Stimulated activated CD8-positive, alpha-beta memory T cell treated with anti-CD3 and anti-CD28 coated beads, Interleukin-7, amount 100 ng/mL, for 1 hour (primary cell): ENCODE measurements at places on chromosomes 7 and 10.

GRCh38 chr10:60708666-60709065 is 69.6 kb upstream of the CDK1 start:
- DNase-seq: no peak

GRCh38 chr7:121000081-121000983 is 11.8 kb downstream of the CPED1 start:
- DNase-seq: no peak

DNA sequence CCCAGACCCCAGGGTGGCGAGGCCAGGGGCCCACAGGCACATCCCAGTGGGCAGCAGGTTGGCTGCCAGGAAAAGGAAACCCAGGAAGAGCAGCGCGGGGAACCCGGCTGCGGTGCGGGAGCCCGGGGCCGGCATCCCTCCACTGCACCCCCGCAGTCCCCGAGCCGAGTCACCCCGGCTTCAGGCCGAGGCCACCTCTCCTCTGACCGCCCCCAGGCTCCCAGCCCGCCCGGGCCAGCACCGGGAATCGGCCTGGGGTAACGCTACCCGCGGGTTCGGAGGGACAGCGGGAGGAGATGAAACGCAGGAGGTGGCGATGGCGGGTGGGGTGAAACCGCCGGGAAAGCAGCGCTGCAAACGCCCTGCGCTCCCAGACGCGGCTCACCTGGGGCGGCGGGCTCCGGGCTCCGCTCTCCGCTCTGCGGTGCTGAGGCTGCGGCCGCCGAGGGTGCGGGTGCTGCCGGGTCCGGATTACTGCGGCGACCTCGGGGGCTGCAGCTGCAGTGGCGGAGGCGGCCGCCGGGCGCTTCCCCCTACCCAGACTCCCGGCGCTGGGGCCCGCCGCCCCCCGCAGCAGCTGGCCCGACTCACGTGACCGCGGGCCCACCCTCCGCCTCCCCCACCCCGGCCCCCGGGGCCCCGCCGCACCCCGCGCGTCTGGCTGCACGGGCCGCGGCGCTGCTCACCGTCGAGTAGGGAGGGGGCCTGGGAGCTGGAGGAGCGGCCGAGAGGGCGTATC is at the start of gene SCRN1:
SCRN1 (minus strand) TSS at position 545 of the 739 bp plus-strand sequence. CDS start 20,734 bp downstream, outside the sequence.
- no peak for DNase-seq

- no peak for DNase-seq
These were observed 133.4 kb downstream of the EVX1 start for GRCh38 chr7:27375958-27376357.

DNA sequence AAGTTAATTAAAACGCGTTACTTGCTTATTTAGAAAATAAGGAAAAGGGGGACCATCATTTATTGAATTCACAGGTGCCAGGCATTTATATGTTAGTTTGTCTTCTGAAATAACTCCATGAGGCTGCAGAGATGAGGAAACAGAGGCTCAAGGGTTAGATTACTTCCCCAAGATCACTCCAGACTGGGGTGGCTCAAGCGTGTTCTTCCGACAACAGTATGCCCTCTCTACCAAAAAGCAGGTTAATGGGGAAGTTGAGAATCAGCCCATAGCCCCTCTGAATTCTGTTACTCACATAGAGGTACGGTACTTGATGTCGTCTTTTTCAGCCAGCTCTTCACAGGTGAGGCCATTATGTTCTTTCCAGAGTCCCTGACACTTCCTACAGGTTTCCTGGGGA is 129.3 kb downstream of the RNF216 start:
- DNase-seq: no peak

DNA sequence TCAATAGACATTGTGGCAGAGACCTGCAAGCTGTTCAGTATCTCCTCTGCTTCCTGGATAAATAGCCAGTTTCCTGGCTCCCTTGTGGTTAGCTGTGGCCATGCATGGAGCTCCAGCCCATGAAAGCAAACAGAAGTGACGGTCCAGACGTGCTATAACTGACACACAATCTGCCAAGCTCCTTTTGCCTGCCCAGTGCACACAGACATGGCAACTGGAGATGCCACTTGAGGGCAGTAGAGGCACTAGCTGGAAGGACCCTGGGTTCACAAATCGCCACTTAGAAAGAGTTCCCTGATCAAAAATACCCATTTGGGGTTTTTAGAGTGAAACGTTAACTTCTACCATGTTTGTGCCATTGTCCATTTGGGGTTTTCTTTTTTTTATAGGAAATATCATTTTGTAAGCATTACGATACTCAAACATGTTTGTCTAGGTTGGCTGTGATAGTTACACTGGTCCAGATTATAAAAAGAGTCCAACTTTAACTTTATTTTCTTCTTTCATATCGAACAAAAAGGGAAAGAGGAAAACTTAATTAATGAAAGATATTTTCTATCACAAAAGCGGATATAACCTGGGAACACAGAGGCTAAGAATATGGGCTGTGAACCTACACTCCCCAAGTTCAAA is 31.3 kb downstream of the KIN start:
- no peak for DNase-seq

- DNase-seq: no peak
These were observed 393 bp upstream of the ARHGAP19 start for GRCh38 chr10:97292862-97293198.

DNA sequence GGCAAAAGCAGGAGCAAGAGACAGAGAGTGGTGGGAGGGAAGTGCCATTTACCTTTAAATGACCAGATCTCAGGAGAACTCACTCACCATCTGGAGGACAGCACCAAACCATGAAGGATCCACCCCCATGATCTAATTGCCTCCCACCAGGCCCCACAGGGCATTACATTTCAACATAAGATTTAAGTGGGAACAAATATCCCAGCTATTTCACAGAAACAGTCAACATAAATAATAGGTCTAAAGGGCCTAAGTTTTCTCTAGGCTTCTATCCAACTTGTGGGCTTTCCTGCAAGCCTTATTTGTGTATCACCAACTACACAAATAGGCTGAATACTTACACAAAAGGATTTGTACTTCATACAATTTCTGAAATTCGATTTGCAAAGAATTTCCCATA is 196.8 kb upstream of the POT1 start:
- DNase-seq: no peak

- no peak for DNase-seq
These were observed 40.3 kb downstream of the TSPAN15 start for GRCh38 chr10:69491611-69492010.

- DNase-seq: no peak
These were observed 227.8 kb upstream of the LRRTM3 start for GRCh38 chr10:66698069-66698468.

GRCh38 chr10:33382216-33382600 is 47.7 kb upstream of the NRP1 start:
- no peak for DNase-seq

GRCh38 chr7:87934699-87935383 is 790 bp downstream of the ADAM22 start:
- DNase-seq: no peak

GRCh38 chr7:47836503-47837202 is 111.6 kb downstream of the PKD1L1 start:
- DNase-seq: no peak

GRCh38 chr7:95245828-95246500 is 78.4 kb downstream of the PON1 start:
- no peak for DNase-seq

DNA sequence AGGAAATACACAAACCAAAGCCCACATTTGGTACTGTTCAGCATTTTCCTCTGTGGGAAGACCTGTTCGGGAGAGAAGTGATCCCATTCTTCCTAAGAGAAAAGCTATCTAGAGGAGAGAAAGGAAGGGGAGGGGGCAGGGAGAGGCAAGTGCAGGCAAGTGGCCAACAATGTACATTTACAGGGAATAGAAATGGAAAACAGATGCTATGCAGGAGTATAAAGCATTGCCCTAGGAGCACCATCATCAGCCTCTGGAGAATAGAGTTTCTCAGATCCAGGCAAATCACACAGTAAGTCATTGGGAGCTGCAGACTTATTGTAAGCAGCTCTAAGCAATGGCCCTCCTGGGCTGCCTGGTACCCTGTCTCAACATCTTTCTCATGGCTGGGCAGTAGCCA is 424.4 kb upstream of the AUTS2 start:
- DNase-seq: no peak

- no peak for DNase-seq
These were observed 56.0 kb upstream of the ST8SIA6 start for GRCh38 chr10:17510242-17510908.

GRCh38 chr10:113498997-113499396 is 53.9 kb upstream of the HABP2 start:
- no peak for DNase-seq

DNA sequence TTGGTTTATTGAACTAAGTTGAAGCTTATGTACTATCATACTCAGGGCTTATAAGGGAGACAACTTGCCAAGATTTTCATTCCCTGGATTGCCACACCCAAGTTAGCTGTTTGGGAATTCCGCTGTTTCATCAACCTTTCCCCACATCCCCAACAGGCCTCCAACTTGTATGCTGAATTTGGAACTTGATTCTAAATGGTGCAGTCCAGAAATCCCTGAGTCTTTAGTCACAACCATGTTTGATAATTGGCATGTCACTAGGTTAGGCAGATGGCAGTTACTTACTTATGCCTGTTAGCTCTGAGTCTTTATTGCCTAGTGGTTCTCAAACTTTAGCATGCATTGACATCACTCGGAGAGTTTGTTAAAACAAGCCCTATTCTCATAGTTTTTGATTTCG is 135.4 kb upstream of the PRPS1L1 start:
- DNase-seq: no peak

DNA sequence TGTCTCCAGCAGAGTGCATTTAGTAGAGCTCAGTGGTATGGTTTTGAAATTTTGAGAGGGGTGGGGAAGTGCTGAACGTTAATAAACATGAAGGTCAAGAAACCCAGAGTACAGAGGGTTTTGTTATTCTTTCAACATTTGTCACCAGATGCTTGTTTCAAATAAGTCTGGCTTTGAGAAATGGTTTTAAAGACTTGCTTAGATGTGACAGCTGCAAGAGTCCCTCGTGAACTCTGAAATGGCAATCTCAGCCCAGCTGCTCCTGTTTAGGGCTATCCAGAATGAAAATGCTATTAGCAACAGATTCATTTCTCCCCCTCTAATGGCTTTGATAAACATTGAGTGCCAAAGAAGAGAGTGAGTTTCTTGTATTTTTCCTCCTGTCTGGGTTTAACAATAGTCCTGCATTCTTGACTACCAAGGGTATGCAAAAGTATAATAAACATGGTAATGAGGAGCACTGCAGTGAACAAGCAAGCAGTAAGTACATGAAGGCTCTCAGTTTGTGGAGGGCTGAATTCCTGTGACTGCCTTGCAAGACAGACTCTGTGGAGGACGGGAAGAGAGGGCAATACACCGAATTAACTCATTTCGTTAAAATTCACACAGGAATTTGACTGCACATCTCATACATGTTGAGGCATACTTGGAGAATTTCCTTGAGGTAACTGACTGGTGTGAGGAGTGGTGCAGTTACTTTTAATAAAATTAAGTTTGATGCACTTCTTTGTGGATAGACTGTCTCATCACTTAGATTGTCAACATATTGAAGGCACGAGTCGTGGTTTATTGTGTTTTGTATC is 490.9 kb downstream of the REEP3 start:
- DNase-seq: no peak

DNA sequence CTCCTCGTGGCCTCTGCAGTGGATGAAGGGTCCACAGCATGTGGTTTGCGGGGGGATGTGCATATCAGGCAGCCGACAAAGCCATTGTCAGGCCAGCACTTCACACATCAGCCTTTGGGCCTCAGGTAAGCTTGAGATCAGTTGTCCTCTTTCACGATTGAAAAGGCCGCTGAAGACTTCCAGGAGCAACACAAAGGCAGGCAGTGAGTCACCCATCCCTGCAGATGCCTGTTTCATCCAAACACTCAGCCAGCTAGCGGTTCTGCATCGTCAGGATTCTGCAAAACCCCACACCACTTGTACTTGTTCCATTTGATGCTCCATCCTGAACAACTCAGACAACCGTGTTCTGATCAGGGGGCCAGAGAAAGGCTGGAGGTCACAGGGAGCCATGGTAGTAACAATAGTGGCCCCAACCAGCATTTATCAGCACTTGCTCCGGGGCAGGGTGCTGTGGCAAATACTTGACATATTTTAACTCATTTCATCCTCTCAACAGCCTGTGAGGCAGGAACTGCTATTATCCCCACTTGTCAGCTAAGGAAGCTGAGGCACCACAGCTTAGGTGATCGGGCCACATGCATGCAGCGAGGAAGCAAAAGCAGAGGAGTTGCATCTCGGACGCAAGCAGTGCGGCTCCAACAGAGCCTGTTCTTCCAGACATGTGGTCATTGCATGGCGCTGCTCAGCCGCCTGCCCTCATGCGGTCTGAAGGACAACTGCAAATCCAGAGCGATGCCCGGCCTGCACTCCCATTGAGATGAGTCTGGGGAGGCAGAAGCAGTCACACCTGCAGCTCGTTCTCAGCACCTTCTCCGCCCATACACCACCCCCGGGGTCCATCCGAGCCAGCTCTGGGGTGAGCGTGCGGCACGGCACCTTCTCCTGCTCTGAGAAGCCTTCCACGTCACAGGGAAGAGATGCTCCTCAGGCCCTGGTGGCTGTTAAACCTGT is 144.9 kb downstream of the PAXIP1 start:
- no peak for DNase-seq

- DNase-seq: no peak
These were observed 366.5 kb upstream of the SEMA3C start for GRCh38 chr7:81285142-81285871.

DNA sequence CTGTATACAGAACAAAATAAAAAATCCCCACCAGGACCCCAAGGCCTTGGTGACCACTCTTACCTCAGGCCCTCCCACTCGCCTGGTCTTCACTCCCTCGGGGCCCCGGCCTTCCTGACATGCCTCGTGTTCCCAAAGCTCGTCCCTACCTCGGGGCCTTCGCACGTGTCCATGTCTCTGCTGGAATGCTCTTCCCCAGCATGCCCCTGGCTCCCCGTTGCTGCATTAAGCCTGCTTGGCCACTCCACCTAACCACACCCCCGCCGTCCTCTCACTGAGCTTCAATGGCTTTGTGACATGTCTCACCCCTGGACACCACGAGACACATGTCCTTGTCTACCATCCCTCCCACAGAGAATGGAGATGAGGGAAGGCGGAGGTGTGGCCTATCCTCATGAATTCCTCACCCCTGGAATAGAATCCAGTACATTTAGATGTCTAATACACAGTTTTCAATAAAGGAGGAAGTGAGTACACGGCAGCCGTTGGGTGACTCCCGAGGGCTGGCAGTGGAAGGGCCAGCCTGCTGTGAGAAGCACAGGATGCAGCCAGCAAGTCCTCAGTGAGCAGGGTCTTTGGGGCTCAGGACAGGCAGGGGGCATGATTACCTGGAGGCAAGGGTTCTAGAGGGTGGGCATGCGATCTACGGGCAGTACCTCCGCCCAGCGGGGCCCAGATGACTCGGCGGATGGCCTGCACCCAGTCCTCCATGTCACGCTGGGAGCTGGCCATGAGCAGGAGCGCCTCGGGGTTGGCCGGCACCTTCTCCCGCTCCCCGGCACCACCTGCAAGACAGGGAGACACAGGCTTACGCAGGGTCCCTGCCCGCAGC is 125.7 kb downstream of the ARHGAP22 start:
- no peak for DNase-seq

DNA sequence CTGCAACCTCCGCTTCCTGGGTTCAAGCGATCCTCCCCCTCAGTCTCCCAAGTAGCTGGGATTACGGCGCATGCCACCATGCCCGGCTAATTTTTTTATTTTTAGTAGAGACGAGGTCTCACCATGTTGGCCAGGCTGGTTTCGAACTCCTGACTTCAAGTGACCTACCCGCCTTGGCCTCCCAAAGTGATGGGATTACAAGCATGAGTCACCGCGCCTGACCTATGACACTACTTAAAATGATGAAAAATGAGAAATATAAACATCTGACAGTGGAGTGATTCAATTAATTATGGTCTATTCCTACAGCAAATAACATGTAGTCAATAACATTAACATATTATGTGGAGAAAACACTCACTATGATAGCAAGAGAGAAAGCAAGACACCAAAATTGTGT is 2.2 kb downstream of the BRAT1 start:
- no peak for DNase-seq

- DNase-seq: no peak
These were observed 142.4 kb upstream of the PRR15 start for GRCh38 chr7:29421010-29421956.
